Glomerular endothelial cell (primary cell): ENCODE measurements at places on chromosomes 1 and 21.

- no peak for DNase-seq
These were observed 1.6 kb upstream of the BARHL2 start for GRCh38 chr1:90718411-90719329.

GRCh38 chr1:77506771-77507170 is 175.7 kb downstream of the ZZZ3 start:
- no peak for DNase-seq

- no peak for DNase-seq
These were observed 20.3 kb upstream of the LAPTM5 start for GRCh38 chr1:30777904-30778153.

DNA sequence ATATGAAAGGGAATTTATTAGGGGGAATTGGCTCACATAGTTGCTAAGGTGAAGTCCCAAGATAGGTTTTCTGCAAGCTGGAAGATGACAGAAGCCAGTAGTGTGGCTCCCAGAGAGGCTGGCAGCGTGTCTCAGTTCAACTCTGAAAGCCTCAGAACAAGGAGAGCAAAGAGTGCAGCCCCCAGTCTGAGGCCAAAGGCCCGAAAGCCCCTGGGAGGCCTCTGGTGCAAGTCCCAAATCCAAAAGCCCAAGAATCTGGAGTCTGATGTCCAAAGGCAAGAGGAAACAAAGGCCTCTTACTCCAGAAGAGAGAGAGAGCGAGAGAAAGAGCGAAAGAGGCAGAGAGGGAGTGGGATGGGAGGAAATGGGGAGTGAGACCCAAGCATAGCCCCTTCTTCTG is 18.3 kb downstream of the KCNA2 start:
- no peak for DNase-seq

DNA sequence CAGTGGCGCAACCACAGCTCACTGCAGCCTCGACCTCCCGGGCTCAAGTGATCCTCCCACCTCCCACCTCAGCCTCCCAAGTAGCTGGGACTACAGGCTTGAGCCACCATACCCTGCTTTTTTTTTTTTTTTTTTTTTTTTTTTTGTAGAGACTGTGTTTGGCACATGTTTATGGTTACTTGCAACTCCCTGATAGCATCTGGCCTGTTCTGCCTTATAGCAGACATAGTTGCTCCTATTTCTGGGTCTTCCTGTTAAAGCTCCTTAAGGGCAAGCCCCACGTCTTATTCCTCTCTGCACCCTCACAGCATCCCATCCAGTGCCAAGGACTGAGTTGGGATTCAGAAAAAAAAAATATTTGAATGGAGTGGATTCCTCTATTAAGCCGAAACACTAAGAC is 17.1 kb upstream of the CNR2 start:
- DNase-seq, result no peak

GRCh38 chr1:167185974-167186657 is 34.6 kb upstream of the POU2F1 start:
- DNase-seq, result no peak

- peak; percentile 98 for DNase-seq
These were observed 7.3 kb downstream of the F11R start for GRCh38 chr1:161013488-161014230.

DNA sequence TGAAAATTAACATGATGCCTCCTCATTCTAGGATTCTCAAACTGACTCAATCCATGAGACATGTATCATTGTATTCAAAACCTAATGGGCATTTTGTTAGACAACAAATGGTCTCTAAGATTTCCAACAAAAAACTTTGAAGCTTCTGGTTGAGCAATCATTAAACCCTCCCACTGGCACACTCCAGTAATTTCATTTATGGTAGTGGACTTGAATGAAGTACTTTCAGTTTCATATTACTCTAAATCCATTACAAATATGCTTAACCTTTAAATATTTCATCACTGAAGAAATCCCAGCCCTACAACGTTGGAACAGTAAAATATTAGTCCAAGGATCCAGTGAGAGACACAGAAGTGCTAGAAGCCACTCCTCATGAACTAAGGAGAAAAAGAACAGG is 43.5 kb downstream of the GBP6 start:
- DNase-seq, result no peak
